ENCODE measurements at places on chromosomes 4 and X.

DNA sequence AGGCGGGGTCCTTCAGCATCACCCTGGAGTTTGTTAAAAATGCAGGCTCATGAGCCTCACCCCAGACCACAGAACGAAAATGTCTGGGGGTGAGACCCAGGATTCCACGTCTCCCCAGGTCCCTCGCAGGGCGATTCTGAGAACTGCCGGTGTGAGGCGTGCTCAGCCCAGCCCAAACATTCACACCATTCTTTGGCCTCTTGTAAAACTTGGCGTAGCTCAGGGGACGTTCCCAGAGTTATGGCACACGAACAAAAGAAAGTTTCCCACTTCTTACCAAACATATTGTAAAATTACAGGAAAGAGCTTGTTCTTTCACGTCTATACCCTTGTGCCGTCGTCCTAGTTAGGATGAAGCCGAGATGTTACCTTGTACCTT, 12.9 kb downstream of the CD99 start:
- DNase-seq = no peak

- no peak for DNase-seq
These were observed 713.7 kb upstream of the AADAT start for GRCh38 chr4:170803492-170803891.

DNA sequence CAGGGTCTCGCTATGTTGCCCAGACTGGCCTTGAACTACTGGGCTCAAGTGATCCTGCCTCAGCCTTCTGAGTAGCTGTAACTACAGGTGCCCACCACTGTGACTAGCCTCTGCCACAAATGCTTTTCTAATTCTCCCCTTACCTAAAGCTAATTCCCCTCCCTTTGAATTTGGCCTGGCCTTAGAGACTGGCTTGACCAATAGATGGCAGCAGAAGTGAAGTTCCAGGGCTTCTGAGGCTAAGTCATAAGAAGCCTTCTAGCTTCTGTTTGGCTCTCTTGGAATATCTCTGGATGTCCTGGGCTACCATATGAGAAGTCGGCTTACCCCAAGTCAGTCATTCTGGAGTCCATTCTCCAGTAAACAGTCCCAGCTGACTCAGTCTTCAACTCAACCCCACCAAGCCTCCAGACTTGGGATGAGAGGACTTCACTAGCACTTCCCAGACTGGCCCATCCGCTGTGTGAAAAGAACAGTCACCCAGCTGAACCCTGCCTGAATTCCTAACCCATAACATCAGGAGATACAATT, 61.0 kb downstream of the HPRT1 start:
- DNase-seq = no peak

DNA sequence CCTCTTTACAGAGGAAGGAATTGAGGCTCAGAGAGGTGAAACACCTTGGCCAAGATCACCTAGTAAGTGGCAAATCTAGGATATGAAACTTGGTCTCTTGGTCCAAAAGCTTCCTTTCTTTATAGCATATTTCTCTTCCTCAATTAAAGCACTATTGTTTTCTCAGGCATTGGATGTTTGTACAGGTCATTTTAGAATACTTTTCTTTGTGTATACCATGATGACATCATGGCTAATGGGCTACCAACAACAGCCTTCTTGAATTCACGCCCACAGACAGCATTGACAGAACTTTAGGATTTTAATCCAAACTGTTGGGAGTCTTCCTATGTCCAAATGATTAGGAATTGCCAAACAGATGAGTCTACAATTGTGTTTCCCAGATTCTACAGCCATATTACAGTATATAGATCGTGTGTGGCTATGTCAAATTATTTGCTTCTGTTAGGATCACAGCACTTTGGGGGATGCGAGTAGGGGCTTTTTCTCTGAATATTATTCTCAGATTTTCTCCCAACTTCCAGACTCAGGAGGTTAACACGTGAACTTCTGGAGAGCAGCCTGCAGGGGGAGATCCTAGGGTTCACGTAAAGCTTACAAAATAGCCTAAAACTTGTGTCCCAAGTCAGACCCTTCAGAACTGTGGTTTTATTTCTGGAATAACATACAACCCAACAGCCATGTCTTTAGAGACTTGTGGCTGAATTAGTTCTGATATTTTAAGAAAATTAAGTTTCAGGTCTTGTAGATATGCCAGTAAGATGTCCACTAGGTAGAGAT, 191.8 kb downstream of the SHROOM3 start:
- DNase-seq = no peak

DNA sequence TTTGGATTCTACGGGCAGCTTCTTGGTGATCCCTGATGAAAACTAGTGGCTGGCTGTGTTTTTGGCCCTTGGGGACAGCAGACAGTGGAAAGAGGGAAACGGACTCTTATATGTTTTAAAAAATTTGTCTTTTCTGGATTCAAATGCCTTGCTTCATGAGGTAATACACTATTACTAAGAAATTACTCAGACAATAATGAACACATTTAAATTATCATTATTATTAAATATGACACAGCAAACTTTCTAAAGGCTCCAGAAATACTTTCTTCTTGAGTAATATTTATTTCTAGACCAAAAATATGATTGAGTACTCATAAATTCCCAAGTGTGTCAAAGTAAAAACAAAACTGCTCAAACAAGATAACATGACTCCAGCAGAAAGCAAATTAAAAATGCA, 520.7 kb upstream of the AADAT start:
- no peak for DNase-seq

DNA sequence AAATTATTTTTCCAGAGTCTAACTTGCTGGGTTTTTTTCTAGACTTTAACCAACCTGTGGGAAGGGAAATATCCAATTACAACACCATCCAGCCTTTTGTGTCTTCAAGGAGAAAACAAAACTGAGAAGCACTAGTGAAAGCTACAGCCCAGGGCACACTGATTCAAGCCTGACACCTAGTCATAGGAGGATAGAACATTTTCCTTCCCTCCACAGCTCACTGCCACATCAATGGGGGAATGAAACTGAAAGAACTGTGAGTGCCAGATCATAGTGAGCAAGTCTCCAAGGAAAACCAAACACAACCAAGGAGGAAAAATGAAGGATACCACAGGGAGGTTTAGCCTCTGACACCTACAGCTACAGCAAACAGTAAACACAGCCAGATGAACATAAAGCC, 43.3 kb upstream of the MAGEA8 start:
- DNase-seq = no peak

DNA sequence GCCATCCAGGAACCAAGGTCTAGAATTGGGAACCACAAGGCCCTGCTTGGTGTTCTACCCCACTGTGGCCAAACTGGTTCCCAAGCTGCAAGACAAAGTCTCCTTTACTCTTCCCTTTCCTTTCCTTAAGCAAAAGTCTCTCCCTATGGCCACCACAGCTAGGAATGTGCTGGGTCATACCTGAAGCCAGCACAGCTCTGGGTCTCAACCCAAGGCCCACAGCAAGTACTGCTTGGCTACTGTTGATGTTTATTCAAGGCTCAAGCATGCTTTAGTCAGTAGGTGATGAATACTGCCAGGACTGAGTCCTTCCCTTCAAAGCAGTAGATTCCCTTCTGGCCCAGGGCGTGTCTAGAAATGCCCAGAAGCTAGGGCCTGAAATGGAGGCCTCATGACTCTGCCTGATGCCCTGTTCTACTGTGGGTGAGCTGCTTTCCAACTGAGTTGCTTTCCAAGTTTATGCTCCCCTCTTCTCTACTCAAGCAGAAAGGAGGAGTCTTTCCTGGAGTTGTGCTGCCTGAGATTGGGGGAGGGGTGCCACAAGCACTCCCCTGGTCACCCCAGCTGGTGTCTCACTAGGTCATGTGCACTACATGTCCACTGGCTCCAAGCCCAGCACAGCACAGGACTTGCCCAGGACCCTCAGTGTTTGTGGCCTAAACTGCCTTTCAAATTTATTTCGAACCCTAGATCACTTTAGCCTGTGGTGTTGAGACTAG, 44.9 kb downstream of the STAP1 start:
- DNase-seq = no peak

- no peak for DNase-seq
These were observed 3.0 kb upstream of the NDP start for GRCh38 chrX:43976205-43976604.

- no peak for DNase-seq
These were observed 17.2 kb upstream of the PRDM5 start for GRCh38 chr4:120939693-120940092.

DNA sequence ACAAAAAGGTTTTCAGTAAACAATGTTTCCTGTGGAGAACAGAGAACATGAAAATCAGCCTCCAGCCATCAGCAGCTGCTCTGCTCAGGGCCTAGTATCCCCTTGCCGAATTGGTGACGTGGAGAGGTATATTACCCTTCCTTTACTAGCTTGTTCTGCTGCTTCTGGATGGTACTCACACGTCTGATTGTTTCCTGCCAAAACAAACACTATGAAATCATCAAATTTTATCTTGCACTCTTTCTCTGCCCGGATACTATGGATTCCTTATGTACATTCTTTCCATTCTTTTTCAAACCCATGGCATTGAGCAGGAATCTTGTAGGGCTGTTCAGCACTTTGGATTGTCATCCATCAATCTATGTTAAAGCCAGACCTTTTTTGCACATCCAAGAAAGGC, 18.8 kb upstream of the METAP1 start:
- DNase-seq = no peak

DNA sequence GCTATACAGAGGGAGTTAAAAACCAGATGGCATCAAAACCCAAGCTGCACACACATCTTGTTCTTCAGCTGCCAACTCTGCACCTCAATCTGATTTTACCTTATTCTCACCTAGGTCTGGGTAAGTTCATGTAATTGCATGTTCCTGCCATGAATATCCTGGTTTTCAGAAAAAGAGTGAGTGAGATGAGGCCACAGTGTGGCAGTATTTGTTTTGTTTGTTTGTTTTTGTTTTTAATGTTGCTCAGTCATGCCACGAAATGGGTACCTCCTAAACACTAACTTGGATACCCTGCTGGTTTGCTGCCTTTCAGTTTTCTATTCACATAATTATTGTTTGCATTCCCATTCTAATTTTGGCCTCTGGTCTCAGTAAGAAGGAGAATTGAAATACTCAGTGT, 22.5 kb downstream of the TMEM164 start:
- no peak for DNase-seq

DNA sequence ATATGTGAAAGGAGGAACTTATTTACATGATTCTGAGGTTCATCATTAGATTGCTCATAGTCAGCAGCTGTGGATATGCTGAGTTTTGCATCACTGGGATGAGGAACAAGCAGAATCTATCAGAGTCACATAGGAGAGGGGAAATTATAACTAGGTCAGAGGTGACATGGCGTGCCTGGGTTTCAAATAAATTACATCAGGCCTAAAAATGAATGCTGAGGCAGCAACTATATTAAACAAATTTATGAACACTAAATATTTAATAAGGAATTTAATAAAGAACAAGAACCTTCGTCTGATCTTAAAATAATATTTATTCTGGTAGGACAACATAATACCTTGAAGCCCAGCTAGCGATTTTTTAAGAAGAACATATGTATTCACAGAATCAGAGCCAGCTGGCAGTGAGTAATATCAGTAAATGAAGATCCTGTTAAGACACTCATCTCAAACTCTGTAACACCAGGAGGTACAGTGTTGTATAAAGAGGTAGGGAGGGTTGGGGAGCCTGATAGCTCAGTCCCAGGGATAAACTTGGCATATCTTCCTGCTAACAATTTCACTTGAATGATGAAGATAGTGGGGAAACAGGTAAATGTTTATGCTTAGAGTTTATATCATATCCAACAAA, 60.9 kb upstream of the HS3ST1 start:
- no peak for DNase-seq

- DNase-seq = no peak
These were observed 146.5 kb downstream of the NDST3 start for GRCh38 chr4:118180776-118181175.

GRCh38 chrX:140495739-140496138, 9.1 kb downstream of the SOX3 start:
- no peak for DNase-seq

- DNase-seq = peak; percentile 73
These were observed 86.2 kb downstream of the FHDC1 start for GRCh38 chr4:153022241-153022715.

- DNase-seq = no peak
These were observed 782.2 kb downstream of the ARAP2 start for GRCh38 chr4:35461931-35462659.

DNA sequence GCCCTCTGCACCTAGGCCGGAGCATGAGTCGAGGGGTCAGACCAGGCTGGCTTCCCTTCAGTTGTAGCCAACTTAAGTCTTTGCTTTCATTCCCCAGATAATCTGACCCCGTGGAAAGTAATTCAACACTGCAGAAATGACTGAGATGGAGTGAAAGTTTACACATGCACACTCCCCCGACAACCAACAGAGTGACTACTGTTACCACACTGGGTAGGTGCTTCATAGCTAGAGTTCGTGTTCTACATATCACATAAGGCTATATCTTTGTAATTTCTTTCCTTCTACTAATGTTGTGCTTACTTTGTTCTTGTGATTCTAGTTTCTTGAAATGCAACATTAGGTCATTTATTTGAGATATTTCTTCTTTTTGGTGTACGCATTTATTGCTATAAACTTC, 7.2 kb upstream of the CTAG2 start:
- no peak for DNase-seq

GRCh38 chrX:75335127-75335458, 61.2 kb downstream of the UPRT start:
- no peak for DNase-seq

GRCh38 chrX:109590176-109590575, 34.8 kb downstream of the KCNE5 start:
- no peak for DNase-seq

- no peak for DNase-seq
These were observed 24.1 kb upstream of the MAGEB16 start for GRCh38 chrX:35773958-35774564.

GRCh38 chr4:114684462-114684861, 85.9 kb downstream of the UGT8 start:
- no peak for DNase-seq

DNA sequence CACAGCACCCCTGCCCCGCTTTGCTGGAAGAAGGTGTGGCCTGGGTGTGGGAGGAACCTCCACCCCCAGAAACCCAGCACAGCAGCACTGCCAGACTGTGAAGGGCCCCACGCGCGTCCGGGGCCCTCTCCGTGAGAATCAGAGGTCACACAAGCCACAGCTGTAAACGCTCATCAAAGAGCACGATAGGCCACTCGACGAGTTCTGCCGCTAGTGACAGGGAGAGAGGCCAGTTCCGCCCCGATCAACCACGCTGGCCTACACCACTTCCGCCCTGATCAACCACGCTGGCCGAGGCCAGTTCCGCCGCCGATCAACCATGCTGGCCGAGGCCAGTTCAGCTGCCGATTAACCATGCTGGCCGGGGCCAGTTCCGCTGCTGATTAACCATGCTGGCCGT, 25.9 kb upstream of the ADRA2C start:
- no peak for DNase-seq

GRCh38 chr4:158042591-158043030, 130.2 kb downstream of the GASK1B start:
- no peak for DNase-seq

Data from DMS79 (cell line).